ENCODE measurements at places on chromosomes 6 and 20.

DNA sequence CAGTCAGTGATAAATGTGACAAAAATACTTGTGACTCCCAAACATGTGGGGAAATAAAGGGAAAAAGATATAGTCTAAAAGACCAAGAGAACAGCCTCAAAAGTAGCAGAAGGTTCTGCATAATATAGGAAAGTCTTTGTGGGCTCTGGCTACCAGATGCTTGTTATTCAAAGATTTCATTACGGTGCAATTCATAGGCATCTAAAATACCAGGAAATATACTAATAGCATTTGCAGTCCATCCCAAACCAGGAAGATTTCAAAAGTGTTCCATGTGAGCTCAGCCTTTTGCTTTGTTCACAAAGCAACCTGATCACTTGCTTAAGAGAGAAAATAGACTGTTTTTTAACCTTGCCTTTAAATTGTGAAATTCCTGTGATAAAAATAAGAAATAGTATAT is 506.7 kb upstream of the MARCKS start:
- DNase-seq: no peak

- DNase-seq: no peak
Measured at GRCh38 chr20:49948809-49949507, 12.8 kb downstream of the RNF114 start.

DNA sequence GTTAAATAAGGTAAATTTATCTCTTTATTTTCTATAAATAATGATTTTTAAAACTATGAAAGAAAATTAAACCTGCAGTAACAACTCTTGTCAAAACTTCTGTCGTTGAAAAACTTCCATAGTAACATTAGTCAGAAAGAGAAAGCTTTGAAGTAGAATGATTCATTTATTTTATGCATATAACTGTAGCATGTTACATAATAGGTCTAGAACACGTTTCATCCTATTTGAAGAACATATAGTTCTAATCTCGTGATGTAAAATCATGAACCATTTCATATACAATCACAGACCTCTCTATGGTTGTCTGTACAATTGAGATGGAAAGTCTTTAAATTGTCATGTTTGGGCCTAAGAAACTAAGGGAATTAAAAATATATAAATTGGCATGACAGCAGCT is 61.3 kb upstream of the MYLIP start:
- no peak for DNase-seq

- DNase-seq: no peak
Measured at GRCh38 chr6:31187780-31188194, 17.3 kb upstream of the POU5F1 start.

- no peak for DNase-seq
Measured at GRCh38 chr20:58694241-58695083, 1.9 kb downstream of the NPEPL1 start.

DNA sequence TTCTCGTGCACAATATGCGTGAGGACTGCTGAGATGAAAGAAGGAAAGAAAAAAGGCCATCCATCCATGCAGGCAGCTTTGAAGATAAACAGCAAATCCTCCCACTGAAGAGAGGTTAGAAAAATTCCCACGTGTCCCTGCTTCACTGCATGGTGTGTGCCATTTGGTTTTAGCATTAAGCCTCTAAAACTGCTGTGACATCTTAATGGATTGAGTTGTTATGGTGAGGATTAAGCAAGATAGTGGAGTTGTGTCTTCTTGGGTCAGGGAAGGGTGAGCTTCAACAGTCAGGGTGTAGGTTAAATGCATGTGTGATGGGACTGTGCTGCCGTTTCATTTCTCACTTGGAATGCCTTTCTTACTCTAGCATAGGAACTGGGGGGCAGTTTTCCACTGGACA is 50.5 kb downstream of the ZNF831 start:
- no peak for DNase-seq

- DNase-seq: peak; percentile 31
Measured at GRCh38 chr6:34393191-34393965, 909 bp upstream of the NUDT3 start.

DNA sequence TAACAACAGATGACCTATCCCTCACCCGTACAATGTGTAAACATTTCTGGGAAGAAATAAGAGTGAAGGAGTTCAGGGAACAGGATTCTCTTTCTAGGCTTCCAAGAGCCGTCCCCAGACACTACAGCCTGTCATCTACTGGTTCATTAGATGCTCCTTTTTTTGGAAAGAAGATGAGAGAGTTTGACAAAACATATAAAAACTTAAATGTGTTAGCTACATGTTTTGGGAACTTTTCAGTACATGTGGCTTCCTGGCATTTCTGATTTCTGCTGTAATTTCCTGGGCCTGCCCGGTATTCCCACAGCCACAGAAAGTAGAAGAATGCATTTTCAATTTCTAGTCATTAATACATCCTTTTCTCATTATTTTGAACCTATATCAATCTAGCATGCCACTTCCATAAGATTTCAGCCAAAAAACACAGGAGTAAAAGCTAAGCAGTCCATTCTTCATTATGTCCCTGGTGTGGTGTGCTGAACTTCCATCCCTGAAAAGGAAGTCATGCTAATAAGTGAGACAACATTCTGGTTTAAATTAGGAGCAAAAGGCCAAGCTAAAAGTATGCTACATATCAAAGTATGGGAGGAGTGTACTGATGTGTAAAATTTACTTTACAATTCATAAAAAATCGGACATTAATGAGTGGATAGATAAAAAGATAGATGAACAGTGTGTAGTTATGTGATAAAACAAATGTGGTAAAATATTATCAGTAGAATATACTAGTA is 198.2 kb downstream of the WDR27 start:
- DNase-seq: no peak

- no peak for DNase-seq
Measured at GRCh38 chr6:129992881-129993280, 25.5 kb upstream of the L3MBTL3 start.

- DNase-seq: no peak
Measured at GRCh38 chr20:54353292-54353691, 122.1 kb upstream of the DOK5 start.

GRCh38 chr6:51007237-51007636 is 188.6 kb downstream of the TFAP2B start:
- no peak for DNase-seq

- no peak for DNase-seq
Measured at GRCh38 chr6:142803032-142803431, 141.9 kb downstream of the HIVEP2 start.

- DNase-seq: no peak
Measured at GRCh38 chr20:21360705-21361104, 36.6 kb downstream of the NKX2-4 start.

- no peak for DNase-seq
Measured at GRCh38 chr6:138250513-138251247, 32.4 kb upstream of the PBOV1 start.

GRCh38 chr6:63352069-63352543 is 32.3 kb upstream of the LGSN start:
- DNase-seq: peak; percentile 24

- no peak for DNase-seq
Measured at GRCh38 chr6:49151957-49152356, 311.1 kb downstream of the MMUT start.

All from hematopoietic multipotent progenitor cell treated with erythropoietin and hydrocortisone succinate and interleukin-3 and kit ligand, for 8 days (in vitro differentiated cells).